ENCODE measurements at places on chromosomes 16 and 17.

GRCh38 chr17:42561897-42562387 lies at the start of gene COASY:
COASY (plus strand) TSS chr17:42562148; CDS start chr17:42562623, 475 bp downstream.
- peak; percentile 89 for DNase-seq

- no peak for DNase-seq
Observed at GRCh38 chr17:78832541-78832810, 8.1 kb downstream of the USP36 start.

- DNase-seq = no peak
Observed at GRCh38 chr16:11290102-11290893, 9.2 kb upstream of the PRM1 start.

DNA sequence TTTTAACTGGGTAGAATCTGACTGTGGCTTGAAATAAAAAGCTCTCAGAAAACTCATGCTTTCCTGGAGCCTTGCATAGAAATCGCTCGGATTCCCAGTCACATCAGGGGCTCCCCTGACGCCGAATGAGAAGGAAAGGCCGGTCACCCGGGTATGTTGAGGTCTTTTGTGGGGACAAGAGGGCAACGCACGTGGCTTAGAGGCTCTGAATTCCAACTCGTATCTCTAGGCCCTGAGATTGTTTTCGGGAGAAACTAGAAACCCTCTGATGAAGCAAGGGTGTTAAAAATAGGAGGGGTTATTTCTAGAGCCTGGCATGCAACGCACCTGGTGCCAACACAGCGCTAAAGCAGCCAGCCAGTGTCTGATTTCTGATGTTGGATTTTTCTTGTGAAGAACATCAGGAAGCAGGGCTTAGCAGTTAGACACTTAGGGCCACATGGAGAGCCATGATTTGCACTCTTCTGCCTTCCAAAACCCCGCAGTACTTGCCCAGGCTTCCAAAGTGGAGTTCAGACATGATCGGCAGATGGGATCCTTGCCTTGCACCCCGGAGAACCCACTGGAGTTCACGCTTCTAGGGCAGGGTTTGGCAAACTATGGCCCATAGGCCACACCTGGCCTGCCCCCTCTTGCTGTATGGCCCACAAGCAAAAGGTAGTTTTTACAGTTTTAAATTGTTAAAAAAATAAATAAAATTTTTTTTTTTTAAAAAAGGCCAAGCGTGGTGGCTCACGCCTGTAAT lies 12.6 kb downstream of the CACNG1 start:
- no peak for DNase-seq

GRCh38 chr17:68973098-68973846 lies 18.1 kb upstream of the ABCA8 start:
- DNase-seq = no peak

DNA sequence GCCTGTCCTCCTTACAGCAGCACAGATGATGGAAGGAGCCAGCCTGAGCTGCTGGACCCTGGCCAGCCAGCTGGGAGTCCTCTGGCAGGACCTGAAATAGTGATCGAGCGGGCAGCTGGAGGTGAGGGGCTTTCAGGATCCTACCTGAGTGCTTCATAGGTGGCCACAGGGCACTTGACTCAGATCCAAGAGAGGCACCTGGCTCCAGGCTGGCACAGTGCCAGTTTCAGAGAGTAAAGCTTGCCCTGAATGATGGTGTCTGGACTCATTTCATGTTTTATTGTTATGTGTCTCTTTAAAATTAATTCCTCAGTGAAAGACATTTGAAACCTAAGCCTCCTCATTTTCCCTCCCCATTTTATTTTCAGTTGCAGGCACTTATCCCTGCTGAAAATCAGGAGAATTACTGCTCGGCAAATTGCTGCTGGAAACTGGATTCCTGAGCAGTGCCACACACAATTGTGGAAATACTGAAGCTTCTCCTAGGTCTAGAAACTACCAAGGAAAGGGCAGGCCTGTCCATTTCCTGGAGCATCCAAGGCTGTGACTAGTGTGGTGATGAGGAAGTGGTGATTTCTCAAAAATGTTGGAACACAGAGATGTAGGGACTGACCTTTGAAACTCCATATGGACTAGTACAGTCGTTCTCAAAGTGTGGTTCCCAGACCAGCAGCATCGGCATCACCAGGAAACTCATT lies 16.1 kb upstream of the ADAMTS18 start:
- no peak for DNase-seq

- DNase-seq = no peak
Observed at GRCh38 chr16:55000595-55000994, 69.9 kb downstream of the IRX5 start.

Data from CD4-positive, alpha-beta memory T cell (primary cell).